ENCODE measurements at places on chromosomes 3 and 15. TPM values are rescaled to one million over a fixed set of nuclear protein-coding genes. Genes with fewer than 3 reads are reported as not detected.

DNA sequence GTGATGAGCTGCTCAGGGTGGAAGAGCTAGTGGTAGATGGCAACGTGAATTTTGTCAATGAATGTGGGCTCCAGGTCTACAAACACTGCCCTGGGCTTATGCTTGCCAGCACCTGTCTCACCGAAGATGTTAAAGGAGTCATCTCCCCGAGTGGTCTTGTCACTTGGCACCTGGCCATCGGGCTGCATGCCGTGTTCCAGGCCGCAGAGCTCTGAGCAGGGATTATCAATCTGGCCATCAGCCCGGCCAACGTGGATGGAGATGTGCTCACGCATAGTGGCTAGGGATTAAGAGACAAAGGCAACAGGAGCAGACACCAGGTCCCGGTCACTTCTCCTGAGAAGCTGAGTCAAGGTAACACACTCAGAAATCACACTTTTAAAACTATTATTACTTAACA, 54.8 kb upstream of the ACTC1 start:
- no peak overlapping the region for H3K4me3 ChIP-seq
- H3K36me3 ChIP-seq = no peaks in the 10 kb centered on the region
- DNase-seq = no peak
- no peaks in the 10 kb centered on the region for H3K27me3 ChIP-seq
- no peak overlapping the region for H3K27ac ChIP-seq

- no peak overlapping the region for H3K27ac ChIP-seq
- peak; percentile 40 for DNase-seq
- no peaks in the 10 kb centered on the region for H3K36me3 ChIP-seq
- peaks cover 61% of the 10 kb centered on the region for H3K4me1 ChIP-seq
- no peak overlapping the region for H3K4me3 ChIP-seq
Observed at GRCh38 chr15:85474700-85475316, 94.4 kb downstream of the AKAP13 start.

GRCh38 chr3:8954938-8955763, 8.1 kb downstream of the RAD18 start:
- H3K36me3 ChIP-seq = peaks cover 11% of the 10 kb centered on the region
- H3K4me3 ChIP-seq = no peak overlapping the region
- no peaks in the 10 kb centered on the region for H3K27me3 ChIP-seq
- DNase-seq = no peak

- DNase-seq = no peak
- no peaks in the 10 kb centered on the region for H3K36me3 ChIP-seq
- H3K27me3 ChIP-seq = no peaks in the 10 kb centered on the region
- no peaks in the 10 kb centered on the region for H3K4me1 ChIP-seq
- H3K27ac ChIP-seq = no peak overlapping the region
Observed at GRCh38 chr3:100540791-100541334, 48.4 kb downstream of the TMEM45A start.

Gene ATP13A4
- 0.15 TPM for total RNA-seq

Gene LTF
- not detected for total RNA-seq
